Endothelial cell of umbilical vein (primary cell): ENCODE measurements at places on chromosomes 2 and 18.

- DNase-seq: peak; percentile 83
These were observed 43.7 kb downstream of the MYO3B start for GRCh38 chr2:170221317-170222288.

- DNase-seq: no peak
These were observed 201.2 kb downstream of the SLC4A10 start for GRCh38 chr2:161825429-161825828.

- DNase-seq: no peak
These were observed 46.7 kb downstream of the NBEAL1 start for GRCh38 chr2:203061346-203061745.

- DNase-seq: no peak
These were observed 189.7 kb downstream of the ADCYAP1 start for GRCh38 chr18:1094409-1094808.

DNA sequence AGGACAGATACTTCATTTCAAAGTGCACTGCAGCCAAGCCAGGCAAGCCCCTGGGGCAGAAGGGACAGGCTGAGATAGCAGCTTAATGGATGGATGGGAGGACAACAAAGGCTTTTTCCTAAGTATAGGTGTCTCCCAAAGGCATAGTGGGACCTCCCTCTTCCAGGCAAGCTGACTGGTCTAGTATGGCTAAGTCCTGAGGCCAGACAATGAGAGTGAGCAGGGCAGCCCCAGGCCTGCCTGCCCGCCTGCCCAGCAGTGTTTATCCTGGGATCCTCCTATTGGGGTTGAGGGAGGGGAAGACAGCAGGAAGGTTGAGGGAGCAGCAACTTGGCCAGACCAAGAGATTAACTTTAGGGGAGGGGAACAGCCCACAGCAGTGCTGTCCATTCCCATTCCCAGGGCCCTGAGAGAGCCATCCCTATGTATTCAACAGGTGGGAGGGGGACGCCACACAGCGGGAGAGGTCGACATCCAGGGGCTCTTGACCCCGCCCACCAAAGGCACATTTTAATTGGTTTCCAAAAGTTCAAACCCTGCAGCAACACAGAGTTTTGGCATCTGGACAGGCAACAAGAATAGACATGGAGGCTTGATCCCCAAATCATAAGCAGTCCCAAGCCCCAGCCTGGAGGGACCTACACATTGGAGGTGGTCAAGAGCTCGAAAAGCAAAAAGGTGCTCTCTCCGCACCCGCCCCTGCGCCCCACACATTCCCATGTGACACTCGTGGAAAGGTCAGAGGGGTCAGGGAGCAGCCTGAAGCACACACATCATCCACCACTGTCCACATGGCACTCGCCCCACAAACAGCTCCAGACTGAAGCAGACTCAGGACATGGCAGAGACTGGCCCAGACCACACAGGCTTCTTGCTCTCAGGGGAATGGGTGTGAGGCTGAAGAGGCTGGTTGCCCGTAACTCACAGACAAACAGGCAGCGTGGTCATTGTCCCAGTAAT is 2.9 kb upstream of the SFXN5 start:
- DNase-seq: no peak

DNA sequence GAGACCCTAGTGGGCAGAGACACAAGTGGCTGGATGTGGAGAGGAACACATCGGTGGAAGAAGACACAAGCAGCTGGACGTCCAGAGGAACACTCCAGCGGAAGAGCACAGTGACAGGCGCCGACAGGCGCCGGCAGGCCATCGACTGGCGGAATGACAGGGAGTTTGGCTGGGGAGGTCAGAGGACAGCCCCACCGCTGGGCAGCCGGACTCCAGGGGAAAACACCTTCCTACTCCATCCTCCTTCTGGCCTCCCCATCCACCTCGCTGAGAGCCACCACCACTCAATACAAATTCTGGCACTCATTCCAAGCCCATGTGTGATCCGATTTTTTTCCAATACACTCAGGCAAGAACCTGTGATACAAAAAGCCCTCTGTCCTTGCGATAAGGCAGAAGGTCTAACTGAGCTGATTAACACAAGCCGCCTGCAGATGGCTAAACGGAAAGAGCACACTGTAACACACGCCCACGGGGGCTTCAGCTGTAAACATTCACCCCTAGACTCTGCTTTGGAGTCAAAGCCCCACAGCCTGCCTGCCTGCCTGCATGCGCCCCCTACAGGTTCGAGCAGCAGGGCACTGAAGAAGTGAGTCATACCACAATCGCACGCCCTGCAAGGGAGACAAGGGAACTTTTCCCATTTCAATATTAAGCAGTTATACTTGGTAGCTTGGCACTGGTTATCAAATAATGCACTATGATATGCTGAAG is 50.2 kb upstream of the LRP1B start:
- peak; percentile 58 for DNase-seq

GRCh38 chr2:140454717-140455116 is 1674.5 kb upstream of the NXPH2 start:
- peak; percentile 18 for DNase-seq

DNA sequence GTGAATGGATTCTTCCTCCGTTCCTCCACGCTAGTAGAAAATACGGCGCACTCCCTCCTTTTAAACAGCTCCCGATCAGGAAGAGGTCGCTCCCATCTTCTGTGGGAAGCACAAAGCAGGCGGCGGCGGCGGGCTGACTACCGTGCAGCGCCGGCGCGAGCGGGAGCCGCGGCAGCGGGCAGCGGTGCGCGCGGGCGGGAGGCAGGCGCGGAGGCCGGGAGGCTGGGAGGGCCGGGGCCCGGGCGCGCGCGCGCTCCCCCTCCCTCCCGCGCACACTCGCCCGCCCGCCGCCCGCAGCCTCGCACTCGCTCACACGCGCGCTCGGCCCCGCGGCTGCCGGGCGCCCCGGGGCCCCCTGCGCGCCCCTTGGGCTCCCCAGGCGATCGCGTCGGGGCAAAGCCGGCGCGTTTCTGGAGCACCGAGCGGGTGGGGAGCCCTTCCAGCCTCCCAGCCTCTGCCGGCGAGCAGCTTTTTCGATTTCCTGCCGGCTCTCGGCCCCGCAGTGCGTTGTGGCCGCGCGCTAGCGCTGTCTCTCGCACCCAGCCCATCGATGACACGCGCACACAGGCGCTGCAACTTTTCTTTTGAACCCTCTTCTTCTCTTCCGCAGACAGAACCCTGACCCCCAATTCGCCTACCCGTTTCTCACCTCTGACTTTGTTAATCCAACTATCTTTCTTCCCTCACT is at the start of gene SLC8A1:
SLC8A1 (minus strand) TSS at position 173 of the 688 bp plus-strand sequence.
- DNase-seq: peak; percentile 46

- no peak for DNase-seq
These were observed at the start of gene MOGAT1 for GRCh38 chr2:222671259-222672067. TSS of gene MOGAT1 (plus strand) at chr2:222671658. CDS start at chr2:222671786, 128 bp downstream.

- DNase-seq: peak; percentile 66
These were observed 24.0 kb downstream of the IL1B start for GRCh38 chr2:112812318-112813267.

DNA sequence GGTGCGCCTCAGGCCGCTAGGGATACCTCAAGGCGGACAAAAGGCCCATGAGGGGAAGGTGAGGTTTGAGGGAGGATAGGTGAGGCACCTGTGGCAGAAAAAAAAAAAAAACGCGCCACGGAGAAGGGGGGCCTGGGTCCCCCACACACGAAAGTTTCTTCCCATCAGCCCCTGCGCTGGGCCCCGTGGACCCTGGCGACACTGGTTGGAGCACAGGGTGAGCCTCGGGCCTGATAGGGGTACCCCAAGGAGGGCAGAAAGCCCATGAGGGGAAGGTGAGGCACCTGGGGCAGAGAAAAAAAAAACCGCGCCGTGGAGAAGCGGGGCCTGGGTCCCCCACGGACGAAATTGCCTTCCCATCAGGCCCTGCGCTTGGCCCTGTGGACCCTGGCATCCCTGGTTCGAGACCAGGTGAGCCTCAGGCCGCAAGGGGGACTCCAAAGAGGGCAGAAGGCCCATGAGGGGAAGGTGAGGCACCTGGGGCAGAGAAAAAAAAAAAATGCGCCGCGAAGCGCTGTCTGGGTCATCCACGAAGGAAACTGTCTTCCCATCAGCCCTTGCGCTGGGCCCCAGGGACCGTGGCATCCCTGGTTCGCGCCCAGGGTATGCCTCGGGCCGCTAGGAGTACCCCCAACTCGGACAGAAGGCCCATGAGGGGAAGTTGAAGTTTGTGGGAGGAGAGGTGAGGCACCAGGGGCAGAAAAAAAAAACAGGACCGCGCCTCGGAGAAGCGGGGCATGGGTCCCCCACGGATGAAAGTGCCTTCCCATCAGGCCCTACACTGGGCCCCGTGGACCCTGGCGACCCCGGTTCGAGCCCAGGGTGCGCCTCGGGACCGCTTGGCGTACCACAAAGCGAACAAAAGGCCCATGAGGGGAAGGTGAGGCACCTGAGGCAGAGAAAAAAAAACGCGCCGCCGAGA is 226.2 kb downstream of the CCDC74A start:
- DNase-seq: no peak

DNA sequence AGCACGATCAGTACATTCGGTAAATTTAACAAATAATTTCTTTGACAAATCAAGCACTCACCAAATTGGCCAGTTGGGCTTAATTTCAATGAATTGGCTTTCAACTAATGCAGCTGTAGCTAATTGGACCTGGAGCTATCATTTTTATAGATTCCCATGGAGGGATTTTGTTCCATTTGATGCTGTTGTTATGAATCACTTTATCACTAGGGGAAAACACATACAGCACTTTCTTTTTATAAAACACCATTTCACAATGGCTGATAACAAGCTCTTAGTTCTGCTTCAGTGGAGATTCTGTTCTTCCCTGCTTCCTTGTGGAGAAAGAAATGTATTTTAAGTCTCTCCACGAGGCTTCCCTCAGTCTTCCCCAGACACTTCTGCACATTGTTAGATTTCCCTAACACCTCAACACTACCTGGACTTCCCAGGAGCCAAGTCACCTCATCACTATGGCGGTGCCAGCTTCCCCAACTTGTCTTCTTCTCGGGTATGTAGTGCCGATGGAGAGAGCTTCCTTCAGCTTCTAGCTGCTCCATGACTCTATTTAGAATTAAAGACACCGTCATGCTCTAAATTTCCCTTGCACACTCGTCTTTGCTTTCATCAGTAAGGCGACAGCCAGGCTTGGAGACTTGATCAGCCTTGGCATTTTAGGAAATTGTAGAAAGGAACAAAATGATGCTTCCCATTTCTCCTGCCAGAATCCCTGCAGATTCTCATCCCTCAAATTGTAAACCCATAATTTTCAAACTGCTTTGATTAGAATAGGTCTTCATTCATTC is 72.0 kb downstream of the INPP5D start:
- DNase-seq: no peak

GRCh38 chr2:228841877-228842276 is 429.2 kb downstream of the PID1 start:
- no peak for DNase-seq

DNA sequence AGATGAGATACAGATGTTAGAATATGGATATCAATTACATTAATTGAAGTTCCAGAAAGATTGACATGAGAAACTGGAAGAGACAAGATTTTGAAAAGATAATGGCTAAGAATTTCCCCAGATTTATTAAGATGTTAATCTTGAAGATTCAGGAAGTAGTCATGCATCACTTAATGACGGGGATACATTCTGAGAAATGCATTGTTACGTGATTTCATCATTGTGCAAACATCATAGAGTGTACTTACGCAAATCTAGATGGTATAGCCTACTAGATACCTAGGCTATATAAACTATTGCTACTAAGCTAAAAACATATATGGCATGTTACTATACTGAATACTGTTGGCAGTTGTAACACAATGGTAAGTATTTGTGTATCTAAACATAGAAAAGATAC is 6.8 kb upstream of the CHMP3 start:
- no peak for DNase-seq

GRCh38 chr2:150389447-150389846 is 98.0 kb downstream of the RND3 start:
- DNase-seq: no peak

- no peak for DNase-seq
These were observed 77.0 kb upstream of the LYPD1 start for GRCh38 chr2:132747046-132747445.

GRCh38 chr18:45837283-45838070 is 12.0 kb downstream of the SIGLEC15 start:
- peak; percentile 64 for DNase-seq
